ENCODE measurements at places on chromosomes 13 and 19.

DNA sequence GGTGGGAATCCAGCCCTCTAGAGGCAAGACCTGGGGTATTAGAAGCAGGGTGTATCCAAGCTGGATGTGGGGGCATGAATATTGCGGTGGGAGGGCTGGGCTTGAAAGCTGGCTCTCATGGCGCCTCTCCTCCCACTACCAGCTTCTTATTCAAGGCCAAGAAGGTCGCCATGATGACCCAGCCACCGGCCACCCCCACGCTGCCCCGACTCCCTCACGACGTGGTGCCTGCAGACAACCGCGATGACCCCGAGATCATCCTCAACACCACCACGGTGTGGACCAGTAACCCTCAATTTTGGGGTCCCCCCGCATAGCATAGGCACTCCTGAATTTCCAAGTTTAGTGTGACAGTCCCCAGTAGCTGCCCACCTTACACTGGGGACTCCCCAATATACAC is 41.7 kb downstream of the RYR1 start:
- no peak for DNase-seq

- no peak for DNase-seq
Observed at GRCh38 chr13:112702341-112702985, 12.6 kb downstream of the ATP11A start.

DNA sequence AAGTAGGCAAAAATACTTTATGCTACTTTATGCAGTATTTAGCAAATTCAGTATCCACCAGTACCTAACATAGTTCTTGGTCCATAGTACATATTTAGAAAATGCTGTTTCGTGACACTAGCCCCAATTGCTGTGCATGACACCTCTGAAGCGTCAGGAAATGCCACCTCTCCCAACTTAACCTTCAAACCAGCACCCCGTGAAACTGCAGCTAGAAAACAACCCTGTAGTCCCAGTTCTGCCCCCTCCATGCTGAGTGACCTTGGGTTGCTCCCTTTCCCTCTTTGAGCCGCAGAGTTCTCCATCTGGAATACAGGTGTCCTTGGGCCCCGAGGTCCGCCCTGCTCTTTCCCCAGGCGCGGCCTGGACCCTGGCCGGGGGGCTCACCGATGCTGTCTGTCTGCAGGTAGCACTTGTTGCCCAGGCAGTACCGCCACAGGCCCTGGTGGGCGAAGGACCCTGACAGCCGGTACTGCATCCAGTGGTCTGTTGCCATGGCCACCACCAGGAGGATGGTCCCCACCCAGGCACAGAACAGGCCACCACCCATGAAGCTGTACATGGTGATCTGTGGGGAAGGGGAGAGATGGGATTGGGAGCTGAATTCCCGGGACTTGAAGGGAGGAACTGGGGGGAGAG is 773 bp downstream of the LIM2 start:
- DNase-seq: no peak

- DNase-seq: peak; percentile 29
Observed at GRCh38 chr13:48110132-48110868, 15.4 kb upstream of the MED4 start.

DNA sequence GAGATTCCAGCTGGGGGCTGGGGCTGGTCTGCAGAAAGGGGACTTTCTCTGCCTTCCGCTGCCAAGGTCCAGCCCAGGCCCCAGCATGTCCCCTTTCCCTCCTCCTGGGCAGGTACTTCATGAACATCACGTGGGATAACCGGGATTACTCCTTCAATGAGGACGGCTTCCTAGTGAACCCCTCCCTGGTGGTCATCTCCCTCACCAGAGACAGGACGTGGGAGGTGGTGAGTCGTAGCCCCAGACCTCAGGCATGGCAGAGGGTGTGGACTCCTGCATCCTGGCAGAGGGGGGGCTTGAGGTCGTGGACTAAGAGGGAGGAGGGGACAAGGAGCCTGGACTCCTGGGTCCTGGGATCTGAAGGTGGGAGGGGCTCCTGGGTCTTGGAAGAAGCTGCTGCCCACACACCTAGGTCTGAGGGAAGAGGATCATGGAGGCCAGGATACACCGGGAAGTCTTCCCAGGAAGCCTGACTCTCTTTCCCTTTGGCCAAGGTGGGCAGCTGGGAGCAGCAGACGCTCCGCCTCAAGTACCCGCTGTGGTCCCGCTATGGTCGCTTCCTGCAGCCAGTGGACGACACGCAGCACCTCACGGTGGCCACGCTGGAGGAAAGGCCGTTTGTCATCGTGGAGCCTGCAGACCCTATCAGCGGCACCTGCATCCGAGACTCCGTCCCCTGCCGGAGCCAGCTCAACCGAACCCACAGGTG is 20.6 kb downstream of the GRIN2D start:
- DNase-seq: peak; percentile 59

All from EH (cell line).